ENCODE measurements at places on chromosomes 13 and 19. TPM values are rescaled to one million over a fixed set of nuclear protein-coding genes. Genes with fewer than 3 reads are reported as not detected.
A peak's percentile ranks its signal among the peaks of the same experiment; 100 is the strongest.

DNA sequence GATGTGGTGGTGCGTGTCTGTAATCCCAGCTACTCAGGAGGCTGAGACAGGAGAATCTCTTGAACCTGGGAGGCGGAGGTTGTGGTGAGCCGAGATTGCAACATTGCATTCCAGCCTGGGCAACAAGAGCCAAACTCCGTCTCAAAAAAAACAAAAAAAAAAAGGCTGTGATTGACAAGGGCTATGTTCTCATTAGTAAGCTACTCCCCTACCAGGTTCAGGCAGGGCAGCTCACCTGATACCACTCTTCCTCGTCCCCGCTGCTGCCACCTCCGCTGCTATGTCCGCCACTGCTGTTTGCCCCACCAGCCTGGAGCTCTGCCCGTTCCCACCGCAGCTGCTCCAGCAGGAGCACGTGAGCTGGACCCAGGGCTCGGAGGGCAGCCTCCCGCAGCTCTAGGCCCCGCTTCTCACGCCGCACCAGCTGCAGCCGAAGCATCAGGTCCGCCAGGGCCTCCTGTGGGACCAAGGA is 9.4 kb downstream of the USHBP1 start:
- peak; percentile 51 for DNase-seq

DNA sequence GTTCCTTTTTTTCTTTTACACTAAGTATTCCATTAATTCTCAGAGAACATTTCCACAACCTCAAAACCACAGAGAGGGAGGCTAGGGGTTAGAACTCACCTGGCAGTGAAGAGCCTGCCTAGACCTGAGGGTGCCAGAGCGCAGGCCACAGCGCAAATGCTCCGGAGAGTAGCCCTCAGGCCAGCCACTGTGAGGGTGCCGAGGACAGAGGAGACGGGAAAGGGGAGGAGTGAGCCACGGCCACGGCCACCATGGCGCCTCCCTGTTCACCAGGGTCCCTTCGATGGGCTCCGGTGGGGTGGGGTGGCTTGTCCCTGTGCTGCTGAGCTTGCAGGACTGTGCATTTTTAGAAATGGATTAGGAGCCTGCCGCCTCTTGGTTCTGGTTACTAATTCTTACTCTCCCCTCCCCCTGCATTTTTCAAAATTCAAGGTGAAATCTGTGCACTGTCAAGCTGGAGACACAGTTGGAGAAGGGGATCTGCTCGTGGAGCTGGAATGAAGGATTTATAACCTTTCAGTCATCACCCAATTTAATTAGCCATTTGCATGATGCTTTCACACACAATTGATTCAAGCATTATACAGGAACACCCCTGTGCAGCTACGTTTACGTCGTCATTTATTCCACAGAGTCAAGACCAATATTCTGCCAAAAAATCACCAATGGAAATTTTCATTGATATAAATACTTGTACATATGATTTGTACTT is 58.8 kb downstream of the GGACT start:
- no peak for DNase-seq

GRCh38 chr13:31042481-31043165 is 110.2 kb downstream of the TEX26 start:
- DNase-seq: no peak

DNA sequence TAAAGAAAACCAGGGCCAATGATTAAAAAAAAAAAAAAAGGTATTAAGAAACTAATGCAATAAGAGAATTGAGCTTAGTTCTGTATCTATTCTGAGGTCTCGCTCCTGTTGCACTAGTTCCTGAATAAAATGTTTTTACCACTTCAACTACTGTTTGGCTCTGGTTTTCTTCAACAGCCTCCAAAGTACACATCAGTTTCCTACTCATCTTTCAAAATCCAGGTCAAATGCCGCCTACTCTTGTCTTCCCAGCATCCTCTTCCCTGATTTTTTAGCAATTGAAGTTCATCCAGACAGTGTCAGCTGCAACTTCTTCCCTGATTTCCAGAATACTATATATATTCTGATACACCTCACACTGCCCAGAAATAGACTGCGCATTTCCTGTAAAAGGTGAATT is 1.4 kb upstream of the RCBTB1 start:
- DNase-seq: no peak

DNA sequence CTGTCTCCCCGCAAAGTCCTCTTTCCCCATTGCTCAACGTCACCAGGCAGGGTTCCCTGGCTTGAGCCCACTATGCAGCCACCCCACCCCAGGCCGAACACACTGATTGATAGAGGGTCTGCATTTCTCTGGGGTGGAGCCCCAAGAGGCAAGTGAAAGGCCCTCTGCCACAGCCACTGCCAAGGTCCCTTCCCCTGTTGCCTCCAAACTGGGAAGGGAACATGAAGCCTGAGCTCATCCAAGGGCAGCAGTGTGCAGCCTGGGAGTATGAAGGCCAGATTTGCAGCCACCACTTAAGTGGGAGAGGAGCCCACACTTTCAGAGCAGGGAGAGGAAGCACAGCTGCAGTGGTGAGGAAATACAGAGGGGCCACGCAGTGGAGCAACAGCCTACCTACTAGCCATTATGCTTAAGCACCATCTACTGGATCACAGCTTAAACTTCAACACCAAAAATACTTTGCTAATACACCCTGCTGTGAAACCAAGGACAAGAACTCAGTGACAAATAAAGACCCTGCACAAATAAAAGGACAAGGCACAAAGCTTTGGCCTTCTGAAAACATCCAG is 48.6 kb downstream of the UBL3 start:
- DNase-seq: no peak

GRCh38 chr13:24911133-24911908 is 147.4 kb downstream of the RNF17 start:
- peak; percentile 92 for DNase-seq

DNA sequence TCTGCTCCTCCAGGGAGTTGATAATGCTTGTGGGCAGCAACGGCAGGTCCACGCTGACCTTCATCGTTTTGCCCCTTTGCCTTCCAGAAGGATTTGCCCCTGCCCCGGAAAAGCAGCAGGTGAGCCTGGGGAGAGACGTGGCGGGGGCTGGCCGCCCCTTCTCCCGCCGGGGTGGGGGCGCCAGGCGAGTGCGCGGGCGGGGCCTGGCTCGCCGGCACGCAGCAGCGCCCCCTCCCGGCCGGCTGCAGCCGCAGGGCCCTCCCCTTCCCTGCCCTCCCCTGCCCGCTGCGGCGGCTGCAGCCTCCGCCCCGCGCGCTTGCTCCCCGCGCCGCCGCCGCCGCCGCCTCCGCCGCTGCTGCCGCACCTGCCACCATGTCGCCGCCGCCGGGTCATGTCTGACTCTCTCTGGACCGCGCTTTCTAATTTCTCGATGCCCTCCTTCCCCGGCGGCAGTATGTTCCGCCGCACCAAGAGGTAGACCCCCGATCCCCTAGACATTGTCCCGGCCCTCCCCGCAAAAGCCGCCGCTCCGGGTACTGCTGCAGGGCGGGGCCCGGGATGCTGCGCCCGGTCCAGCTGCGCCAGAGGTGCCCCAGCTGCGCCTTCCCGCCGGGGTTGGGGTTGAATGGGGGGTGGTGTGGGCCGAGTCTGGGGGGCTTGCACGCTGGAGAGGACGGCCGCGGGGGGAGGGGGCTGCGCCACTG is at the start of gene MAST1:
Gene MAST1, plus strand, starts transcription at position 334 of the 704 bp plus-strand sequence. Its CDS starts 58 bp downstream, at position 392.
- no peak for DNase-seq

- no peak for DNase-seq
These were observed 10.8 kb upstream of the CEACAM1 start for GRCh38 chr19:42538841-42539709.

The MEIS3 gene
- 5.4 TPM for total RNA-seq

The TMEM91 gene
- 0.17 TPM for total RNA-seq

DNA sequence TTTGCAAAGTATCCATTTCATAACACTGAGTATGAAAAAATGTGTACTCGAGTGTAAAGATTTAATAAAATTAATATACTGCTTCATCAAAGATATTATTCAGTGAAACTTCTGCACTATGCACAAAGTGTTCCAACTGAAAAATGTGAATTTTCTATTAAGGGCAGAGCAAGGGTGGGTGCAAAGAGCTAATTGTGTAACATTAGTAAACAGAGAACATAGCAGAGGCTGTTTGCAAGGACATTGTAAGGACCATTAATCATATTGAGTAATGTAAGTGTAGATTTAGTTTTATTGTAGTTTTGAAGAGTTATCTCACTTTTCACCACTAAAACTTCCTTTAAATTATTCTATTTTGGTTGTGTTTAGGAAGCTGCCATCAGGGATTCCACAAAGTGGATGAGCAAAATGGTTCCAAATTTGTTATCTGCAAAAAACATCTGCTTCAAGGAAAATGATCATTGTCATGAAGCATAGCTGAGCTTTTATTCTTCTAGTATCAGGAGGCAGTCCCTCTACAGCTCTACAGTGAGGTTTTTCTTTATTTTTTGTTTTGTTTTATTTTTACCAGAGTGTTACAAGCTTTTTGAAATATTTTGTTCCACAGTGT is 1375.4 kb downstream of the SLITRK1 start:
- no peak for DNase-seq
